NCI-H748 treated with DMSO at 0.1 percent for 48 hours (cell line): ENCODE measurements at places on chromosomes 6 and 20.

DNA sequence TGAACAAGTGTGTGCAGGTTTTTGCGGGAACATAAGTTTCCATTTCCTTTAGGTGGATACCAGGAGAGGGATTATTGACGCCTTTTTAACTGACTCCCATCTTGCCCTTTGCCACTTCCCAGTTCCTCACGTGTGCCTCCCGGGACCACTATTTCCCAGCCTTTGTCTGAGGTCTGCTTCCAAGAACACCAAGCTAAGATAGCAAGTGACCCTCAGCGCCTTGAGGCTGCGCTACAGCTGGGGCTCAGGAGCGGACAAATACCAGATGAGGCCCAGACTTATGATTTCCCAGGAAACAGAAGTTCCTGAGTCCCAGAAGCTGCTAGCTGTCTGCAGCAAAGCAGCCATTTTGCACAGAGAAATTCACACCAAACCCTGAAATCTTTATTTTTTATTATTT is 216.7 kb downstream of the SYNDIG1 start:
- no peak for DNase-seq

- DNase-seq = peak; percentile 55
Measured at GRCh38 chr6:43181942-43182860, at the start of gene CUL9. Gene CUL9, plus strand, starts transcription at chr6:43182196. Its CDS starts 2,115 bp downstream, at chr6:43184311.

DNA sequence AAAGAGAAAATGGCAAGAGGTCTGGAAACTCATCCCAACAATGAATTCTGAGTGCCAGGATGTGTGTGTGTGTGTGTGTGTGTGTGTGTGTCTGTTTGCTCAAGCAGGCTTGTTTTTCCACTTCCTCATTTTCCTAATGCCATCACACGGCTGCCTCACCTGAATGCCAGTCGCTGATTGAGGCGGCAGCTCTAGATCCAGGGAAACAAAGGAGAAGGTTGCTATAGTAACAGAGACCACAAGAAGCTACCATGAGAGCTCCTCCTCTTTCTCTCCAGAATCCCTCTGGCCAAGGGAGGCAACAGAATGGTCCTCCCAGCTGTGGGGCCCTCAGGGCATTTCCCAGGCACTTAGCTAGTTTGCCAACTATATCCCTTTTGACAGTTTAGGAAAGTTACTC is 241.1 kb upstream of the TSHZ2 start:
- no peak for DNase-seq

- DNase-seq = peak; percentile 87
Measured at GRCh38 chr6:28589234-28589956, 63.7 kb downstream of the GPX5 start.

- DNase-seq = no peak
Measured at GRCh38 chr6:5167501-5167900, 82.4 kb downstream of the PPP1R3G start.

DNA sequence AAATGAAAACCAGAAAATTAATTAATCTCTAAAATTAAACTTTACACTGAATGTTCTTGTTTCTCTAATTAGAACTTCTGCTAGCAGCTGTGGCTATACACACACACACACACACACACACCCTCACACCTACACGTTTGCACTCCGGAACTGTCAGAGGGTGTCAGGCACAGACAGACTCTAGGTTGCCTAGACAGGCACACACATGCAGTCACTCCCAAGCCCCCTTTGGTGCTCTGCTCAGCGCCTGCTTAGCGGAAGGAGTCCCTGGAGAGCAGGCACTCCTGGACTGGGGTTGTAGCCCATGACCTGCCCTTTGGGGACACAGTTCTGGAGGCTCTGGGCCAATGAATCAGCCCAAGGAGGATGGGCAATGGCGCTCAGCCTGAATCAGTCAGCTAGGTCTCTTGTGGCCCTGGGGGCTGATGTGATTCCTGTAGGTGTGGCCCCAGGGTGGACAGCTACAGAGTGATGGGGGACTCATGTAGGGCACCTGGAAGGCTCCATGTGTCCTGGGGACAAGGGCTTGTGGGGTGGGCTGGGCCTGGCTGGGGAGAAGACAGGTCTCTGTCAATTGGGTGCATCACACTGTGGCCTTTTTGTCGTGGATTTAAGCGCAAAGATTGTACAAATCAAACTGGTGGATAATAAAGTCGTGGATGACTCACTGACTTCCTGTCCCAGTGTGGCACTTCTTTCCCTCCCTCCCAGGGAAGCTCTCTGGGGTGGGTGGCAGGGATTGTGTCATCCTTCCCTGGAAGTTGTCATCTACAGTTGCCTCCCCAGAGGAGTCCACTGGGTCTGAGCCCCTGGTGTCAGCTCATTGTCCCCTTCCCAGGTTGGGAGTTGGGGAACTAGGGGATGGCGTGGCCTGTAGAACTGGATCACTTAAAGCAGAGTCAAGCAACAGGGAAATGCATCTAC is 8.8 kb downstream of the TMEM151B start:
- DNase-seq = no peak

DNA sequence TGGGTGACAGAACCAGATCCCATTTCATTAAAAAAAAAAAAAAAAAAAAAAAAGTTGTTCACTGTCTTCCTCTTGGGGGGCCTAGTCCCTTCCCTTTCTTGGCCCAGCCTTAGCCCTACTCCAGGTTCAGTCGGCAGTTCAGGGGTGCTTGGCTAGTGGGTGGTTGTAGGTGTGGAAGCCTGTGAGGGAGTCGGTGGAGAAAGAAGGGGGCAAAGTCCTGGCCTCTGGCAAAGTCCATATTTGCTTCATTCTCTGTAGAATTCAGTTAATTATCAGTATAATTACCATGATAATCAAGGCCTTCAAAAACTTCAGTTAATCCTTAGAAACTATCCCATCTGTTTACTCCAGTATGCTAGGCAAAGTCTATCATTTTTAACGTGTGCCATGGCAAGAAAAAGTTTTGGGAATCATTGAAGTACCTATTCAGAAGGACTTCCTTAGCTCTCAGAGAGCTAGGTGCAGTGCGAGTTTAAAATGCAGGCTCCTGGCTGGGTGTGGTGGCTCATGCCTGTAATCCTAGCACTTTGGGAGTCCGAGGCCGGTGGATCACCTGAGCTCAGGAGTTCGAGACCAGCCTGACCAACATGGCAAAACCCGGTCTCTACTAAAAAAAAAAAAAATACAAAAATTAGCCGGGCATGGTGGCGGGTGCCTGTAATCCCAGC is 205.7 kb upstream of the ARG1 start:
- DNase-seq = no peak

DNA sequence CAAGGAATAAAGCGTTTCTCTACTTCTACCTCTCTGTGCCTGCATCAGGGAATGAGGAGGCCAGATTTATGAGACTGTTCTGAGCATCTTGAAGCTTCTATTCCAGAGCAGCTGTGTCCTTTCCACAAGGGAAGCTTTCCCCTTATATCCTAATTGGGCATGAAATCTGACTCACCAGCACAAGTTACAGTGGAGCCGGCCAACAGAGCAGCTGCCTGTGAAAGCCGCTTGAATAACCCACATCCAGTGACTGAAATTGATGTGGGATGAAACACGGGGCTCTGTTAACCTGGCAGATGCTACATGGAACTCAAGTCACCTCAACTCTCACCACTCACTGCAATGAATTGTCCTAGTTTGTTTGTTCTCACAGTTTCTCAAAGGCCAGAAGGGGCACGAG is 400.3 kb downstream of the TFAP2A start:
- no peak for DNase-seq

- DNase-seq = no peak
Measured at GRCh38 chr6:52389264-52389625, 27.3 kb downstream of the PAQR8 start.

DNA sequence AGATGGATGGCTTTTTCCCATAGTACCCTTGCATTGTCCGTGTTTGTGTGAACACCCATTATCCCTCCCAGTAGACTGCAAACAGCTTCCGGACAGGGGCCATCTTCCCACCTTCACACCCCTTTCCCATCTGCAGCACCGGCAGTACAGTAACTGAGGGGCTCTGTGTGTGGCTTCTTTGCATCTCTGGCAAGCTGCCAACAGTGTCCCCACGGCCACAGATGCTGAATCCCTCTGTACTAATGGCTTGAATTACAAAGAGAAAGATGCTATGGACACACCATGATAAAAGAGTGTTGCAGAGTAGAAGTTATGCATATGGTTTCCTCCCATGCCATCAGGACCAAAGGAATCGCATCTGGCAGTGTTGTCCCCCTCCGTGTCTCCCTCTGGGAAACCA is 101.1 kb upstream of the CDYL start:
- no peak for DNase-seq

GRCh38 chr6:100595456-100595855 is 130.7 kb upstream of the SIM1 start:
- DNase-seq = no peak

DNA sequence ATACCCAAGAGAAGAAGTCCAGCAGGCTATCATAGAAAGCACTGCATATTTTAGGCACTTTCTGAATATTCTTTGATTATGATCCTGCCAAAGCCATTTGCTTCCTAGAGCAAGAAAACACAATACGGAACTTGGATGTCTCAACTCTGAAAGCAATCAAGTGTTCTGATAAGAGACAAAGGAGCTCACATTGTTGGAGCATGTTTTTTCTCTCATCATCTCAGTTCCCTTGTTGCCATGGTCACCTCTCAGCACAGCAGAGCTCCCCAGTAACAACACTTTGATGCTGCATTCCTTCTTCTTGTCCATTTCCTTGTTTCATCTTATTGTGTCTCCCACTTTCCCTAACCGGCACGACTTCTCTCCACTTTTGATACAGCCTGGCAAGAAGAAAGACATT is 168.7 kb upstream of the FUT9 start:
- DNase-seq = peak; percentile 35

DNA sequence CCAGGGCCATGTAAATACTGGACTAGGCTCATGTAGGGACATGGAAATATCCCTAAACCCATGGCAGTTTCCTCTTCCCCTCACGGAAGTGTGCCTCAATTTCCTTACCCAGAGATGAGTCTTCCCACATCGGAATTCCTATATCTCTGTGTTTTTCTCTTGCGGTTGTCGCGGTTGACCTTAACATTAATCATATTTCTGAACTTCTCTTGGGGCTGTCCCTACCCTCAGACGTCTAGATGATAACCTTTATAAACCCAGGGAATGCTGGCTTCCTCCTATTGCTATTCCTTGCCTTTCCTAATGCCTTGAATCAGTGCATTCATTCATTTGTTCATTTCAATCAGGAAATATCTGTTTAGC is 160.1 kb downstream of the SASH1 start:
- no peak for DNase-seq

GRCh38 chr20:62143957-62144825 is 622 bp downstream of the SS18L1 start:
- no peak for DNase-seq

DNA sequence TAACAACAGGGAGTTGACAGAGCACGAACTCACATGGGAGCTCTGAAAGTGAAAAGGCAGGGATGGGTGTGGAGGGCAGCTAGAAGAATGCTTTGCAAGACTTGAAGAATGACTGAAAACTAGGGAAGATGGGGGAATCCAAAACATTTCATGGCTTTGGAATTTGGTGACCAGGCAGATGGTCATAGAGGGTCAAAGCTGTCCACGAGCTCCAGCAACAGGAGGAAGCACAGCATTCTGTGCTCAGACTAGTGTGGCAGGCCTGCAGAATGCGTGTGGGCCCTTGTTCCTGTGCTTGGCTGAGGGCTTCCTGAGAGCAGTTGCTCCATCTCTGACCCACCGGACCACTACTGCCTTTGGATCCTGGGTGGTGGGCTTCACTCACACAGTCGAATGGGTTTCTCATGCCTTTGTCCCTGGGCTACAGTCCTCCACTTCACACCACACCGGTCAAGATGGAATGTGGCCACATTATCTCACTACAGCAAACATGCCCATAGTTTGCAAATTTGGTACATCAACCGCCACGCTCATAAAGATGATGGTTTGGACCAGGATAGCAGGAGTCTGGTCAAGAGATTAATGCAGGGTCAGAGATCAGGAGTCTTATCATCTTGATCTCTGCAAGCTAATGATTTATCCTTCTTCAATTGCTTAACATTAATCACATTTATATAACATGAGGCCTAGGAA is 100.7 kb downstream of the SGK1 start:
- no peak for DNase-seq
